Suppressor macrophage (primary cell): ENCODE measurements at places on chromosomes 4 and X.
A peak's percentile ranks its signal among the peaks of the same experiment; 100 is the strongest.

DNA sequence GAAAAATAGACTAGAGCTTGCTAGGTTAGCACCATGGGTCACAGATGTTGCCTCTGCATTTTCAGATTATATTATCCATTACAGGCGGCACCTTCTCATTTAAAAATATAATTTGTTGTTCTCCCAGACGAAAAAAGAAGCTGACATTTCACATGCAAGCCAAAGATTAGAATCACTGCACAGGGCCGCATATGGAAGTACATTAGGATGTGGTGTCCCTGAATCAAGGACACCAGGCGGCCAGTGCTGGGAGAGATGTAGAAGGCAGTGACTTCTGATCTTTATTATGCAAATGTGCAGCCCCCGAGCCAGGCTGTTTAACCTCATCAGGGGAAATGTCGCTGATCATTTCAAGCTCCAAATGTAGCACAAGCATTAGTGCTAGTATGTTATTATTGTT is 22.8 kb downstream of the REELD1 start:
- DNase-seq, result no peak

GRCh38 chr4:139854668-139855403 is 189.2 kb downstream of the MGST2 start:
- DNase-seq, result no peak

- DNase-seq, result peak; percentile 15
These were observed 14.8 kb upstream of the LAP3 start for GRCh38 chr4:17562157-17562556.

- no peak for DNase-seq
These were observed 79.4 kb downstream of the FAT1 start for GRCh38 chr4:186644311-186644638.

GRCh38 chr4:112881842-112882241 is 167.6 kb upstream of the ANK2 start:
- no peak for DNase-seq

DNA sequence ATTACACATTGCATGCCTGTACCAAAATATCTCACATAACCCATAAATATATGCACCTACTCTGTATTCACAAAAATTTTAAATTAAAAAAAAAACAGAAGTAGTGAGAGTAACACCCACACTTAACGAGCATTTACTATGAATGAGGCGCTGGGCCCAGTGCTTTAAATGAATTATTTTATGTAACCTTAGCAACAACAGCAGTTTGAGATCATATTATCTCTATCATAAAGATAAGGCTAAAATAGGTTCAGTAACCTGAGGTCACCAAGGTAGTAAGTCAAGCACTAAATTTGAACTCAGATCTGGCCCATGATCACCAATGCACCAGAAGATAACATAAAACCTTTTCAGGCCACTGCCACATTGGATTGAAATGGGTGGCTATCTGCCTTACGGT is 5.3 kb upstream of the PROM1 start:
- DNase-seq, result no peak

DNA sequence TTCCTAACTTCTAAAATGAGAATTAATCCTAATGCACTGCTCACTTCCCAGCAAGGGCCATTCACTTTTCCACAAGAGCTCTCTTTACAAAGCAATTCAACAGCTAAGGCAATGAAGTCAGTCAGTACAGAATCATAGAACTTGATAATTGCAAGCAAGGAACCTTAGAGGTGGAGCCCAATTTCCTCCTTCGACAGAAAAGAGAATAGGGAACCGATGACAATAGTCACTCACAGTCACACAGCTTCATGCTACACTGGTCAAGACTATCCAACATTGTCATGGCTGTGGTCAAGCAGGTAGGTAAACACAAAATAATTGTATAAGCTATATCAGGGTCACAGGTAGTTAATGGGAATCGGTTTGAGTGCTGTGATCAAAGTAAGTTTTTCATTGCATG is 90.0 kb downstream of the ELOVL6 start:
- peak; percentile 52 for DNase-seq

DNA sequence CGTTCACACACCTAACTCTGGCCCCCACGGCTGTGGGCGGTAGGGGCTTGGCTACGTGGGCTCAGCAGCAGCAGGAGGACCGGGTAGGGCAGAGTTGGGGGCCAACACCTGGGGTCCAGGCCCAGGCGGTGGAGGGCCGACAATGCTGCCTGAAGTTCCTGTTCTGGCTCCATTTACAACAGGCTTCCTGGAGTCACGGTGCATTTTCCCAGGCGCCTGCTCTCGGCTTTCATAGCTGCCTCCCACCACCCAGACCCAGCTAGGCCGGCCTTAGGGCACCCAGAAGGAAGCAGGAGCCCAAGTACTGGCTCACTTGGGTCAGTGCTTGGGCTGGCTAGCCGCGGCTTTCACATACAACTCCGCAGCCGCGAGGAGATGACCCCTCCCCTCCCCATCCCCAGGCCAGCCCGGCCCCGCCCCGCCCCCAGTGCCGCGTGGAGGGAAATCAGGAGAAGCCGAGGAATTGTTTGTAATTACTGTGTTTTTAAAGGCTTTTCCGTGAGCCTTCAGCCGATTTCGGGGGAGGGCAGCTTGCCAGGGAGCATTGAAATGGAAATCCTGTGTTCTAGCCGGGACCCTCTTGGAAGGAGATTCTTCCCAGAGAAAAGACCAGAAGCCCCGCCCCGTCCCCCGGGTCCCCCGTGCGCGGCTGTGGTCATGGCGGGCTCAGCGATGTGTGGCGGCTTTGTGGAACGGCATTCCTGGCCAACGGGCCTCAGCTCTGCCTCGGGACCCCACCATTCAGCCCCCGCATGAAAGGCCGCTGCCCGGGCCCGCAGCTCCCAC is 28.5 kb downstream of the PJA1 start:
- no peak for DNase-seq

GRCh38 chr4:72525938-72526337 is 43.1 kb downstream of the ADAMTS3 start:
- DNase-seq, result no peak

GRCh38 chr4:42280327-42281095 is 116.8 kb upstream of the SHISA3 start:
- peak; percentile 69 for DNase-seq

DNA sequence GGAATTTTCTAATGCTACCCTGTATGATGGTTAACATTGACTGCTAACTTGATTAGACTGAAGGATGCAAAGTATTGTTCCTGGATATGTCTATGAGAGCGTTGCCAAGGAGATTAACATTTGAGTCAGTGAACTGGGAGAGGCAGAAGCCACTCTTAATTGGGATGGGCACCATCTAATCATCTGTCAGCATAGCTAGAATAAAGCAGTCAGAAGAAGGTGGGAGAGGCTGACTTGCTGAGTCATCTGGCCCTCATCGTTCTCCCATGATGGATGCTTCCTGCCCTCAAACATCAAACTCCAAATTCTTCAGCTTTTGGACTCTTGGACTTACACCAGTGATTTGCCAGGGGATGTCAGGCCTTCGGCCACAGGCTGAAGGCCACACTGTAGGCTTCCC is 878.5 kb downstream of the PCDH7 start:
- DNase-seq, result no peak

DNA sequence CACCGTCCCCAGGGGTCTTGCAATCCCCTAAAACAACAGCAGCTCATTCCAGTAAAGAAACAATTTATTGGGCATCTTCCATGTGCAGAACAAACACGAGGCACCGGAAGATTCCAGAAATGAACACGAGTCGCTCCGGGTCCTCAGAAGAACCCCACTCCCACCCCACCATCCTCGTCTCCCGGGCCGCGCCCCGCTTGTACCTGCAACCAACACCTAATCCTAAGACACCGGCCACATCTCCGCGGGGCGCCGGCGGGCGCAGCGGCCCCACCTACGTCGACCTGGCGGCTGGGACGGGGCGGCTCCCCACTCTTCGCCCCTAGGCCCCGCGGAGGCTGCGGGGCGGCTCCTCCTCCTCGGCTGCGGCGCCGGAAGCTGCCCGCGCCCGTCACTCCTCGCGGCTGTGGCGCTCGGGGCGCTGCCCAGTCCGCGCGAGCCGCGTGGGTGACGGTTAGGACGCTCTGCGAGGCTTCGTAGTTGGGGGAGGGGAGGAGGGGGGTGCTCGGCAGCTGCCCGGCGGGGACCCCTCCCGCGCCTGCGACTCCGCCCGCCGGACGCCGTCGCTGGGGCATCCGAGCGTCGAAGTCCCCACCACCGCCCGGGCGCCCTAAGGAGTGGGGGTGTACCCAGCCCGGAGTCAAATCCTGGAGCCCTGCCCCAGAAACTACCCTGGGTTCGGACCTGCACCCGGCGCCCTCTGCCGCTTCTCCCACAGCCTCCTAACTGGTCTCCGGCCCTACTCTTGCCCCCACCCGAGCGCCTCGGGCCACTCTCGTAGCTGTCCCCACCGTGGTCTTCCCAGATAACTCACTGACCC is at the start of gene CCDC158:
CCDC158 (minus strand) TSS at position 380 of the 820 bp plus-strand sequence. CDS start 17,934 bp downstream, outside the sequence.
- DNase-seq, result peak; percentile 22

DNA sequence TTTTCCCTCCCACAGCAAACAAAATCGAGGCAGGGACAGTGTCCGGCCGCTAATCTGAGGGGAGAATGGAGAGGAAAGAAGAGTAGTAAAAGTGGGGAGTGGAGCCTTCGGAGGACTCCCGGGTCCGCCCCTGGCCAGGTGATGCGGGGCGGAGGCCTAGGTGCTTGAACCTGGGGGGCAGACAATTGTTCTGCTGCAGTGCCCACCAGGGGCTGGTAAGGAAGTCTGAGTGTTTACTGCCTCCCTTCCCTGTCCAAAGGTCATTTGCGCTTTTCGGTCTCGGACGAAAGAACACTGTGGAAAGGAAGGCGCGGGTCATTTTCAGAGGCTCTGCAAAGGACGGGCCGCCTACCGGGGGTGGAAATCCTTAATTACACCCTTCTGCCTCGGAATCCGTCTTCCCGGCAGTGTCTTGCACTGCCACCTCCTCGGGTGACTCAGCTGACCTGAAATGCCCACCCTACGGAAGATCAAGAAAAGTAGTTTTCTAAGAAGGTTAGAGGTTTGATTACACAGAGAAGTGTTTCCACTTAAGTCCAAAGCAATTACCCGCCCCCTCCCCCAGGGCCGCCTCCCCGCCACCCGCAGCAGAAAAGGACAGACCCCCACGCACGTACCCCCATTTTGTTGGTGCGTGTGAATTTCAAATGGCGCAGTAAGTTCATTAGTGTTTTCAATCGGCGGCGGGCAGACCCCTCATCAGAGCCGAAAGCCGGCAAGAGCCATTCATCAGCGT is 99.9 kb upstream of the TENM3 start:
- DNase-seq, result no peak
